ENCODE measurements at places on chromosomes 3 and 15.

DNA sequence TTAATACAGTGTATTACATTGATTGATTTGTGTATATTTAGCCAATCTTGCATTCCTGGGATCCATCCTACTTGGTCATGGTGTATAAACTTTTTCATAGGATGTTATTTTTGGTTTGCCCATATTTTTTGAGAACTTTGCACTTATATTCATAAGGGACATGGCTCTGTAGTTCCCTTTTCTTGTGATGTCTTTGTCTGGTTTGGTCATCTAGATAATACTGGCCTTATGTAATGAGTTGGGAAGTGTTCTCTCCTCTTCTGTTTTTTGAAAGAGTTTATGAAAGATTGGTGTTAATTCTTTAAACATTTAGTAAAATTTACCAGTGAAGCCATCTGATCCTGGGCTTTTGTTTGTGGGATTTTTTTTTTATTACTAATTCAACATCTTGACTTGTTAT is 9.6 kb downstream of the CHST13 start:
- DNase-seq, result no peak

- no peak for DNase-seq
Observed at GRCh38 chr15:42121021-42121420, 26.7 kb upstream of the PLA2G4D start.

DNA sequence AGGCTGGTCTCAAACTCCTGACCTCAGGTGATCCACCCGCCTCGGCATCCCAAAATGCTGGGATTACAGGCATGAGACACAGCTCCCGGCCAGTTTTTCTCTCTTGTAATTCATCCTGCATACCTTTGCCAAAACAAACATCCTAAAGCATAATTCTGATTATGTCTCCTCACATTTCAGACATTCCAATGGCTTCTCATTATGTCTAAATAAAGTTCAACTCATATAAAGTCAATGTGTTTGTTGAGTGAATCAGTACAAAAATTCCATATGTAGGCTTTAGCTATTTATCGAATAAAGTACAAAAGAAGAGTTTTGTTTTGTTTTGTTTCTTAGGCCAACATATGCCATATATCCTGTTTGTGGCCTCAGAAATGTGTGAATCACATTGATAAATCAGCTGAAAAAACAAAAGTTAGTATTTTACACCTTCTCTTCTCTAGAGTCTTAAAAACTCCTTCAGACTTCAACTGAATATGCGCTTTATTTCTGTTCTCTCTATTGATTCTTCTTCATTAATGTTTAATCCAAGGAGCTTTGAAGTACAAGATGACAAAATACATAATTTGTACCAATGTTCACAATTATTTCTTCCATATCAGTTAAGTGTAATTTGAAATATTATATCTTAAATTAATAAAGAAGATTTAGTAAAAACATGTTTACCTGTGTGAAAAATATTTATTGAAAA is 165.8 kb downstream of the MECOM start:
- no peak for DNase-seq

GRCh38 chr3:45055411-45056143 is 29.5 kb downstream of the CLEC3B start:
- no peak for DNase-seq

DNA sequence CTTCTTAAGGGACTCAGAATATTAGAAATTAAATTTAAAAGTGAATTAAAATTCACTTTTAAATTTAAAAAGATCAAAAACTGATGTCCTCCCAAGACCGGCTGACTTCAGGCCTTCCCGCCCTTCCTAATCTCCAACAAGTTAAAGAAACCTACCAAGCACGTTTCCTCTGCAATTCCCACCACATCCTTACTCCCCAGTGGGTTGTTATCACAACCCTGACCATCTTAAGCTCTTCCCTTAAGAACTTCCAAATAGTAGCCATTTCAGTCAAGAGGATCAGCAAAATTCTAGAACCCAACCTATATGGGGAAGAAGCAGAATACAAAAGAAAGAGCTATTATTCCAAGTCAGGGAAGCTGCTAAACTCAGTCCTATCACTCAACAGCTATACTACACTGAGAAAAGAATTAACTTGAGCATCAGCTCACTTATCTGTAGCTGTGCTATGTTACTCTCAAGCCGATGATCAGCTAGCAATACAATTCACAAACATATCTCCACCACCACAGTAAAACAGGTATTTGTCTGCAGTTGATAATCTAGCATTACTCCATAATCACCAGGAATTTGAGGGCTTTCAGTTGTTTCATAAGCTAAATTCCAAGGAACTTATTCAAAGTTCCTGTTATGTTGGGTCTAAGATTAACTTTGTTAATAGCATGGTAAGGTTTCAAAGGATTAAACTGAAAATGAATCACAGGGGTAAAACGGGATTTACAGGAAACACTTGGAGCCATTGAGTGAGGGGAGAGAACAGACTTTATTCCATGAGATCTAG is 14.3 kb downstream of the ABCC5 start:
- no peak for DNase-seq

DNA sequence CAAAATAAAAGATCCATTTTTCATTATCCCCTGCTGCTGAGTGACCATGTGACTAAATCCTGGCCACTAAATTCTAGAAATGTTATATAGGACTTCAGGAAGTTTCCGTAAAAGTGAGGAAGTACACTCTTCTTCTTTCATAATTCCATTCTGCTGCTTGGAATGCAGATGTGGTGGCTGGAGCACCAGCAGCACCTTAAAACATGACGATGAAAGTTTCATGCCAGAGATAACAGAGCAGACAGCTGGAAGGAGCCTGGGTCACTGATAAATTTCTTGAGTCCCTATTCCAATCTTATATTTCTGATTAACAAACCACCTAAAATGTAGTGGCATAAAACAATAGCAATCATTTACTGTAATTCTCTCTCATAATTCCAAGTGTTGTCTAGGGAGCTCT is 238.7 kb downstream of the TBL1XR1 start:
- DNase-seq, result no peak

DNA sequence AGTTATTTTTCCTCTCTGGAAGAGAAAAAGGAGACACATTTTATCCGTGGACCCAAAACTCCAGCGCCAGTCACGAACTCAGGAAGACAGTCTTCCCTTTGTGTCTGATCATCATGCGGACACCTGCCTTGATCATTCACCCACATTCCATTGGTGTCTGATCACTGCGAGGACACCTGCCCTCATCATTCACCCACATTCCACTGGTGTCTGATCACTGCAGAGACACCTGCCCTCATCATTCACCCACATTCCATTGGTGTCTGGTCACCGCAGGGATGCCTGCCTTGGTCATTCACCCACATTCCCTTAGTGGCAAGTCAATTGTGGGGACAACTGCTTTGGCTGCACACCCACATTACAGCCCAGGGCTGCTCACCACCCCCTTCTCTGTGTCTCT is 148.9 kb downstream of the ROBO1 start:
- DNase-seq, result no peak

DNA sequence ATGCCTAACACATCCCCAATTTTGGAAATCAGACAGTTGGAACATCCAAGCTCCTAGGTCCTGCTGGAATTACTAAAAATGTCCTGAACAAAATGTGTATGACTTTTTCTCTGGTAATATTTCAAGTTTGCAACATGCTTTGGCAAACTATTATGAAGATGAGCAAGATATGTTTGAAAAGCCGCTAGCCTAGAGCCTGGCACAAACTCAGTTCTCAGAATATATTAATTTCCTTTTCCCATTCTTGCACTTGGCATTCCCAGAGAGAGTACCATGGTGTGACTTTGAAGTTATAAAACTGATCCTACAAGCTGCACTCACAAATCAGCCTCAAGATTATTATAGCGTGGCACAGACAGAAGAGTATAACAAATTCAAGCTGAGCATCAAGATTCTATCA is 1031.1 kb downstream of the NTRK3 start:
- no peak for DNase-seq

GRCh38 chr3:178522200-178523052 is 13.8 kb upstream of the KCNMB2 start:
- no peak for DNase-seq

DNA sequence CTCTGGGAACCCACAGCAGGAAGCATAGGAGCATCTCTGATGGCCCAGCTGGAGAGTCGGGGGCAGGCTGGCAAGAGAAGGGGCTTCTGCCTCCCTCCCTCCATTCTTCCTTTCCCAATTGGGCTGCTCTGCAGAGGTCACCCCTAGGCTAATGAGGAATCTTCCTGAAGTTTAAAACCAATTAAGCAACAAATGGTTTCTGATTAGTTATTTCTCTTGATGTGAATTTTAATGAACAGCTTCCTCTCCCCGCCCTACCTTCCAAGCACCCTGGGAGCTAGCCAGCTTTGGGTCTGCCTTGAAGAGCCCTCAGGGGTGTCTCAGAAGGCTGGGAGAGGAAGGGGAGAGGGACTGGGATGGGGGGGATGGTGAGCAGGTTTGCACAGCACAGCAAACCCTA is 24.6 kb upstream of the HCN4 start:
- no peak for DNase-seq

GRCh38 chr3:157122116-157122515 is 37.8 kb downstream of the CCNL1 start:
- no peak for DNase-seq

DNA sequence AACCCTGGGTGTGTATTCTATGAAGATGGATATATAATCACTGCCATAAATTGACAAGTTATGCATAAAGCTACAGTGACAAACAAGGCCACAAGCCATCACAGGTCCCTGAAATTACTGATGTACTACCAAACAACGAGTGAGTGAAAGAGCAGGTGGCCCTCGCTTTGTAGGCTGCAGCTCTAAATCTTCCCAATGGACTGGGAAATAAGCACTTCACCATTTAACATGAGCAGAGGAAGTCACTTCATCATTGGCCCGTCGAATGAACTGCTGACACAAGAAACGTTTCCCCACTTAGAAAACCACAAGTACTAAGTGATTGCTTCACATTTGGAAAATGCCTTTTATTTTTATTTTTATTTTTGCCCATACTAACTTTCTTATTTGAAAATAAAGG is 218.0 kb downstream of the ZNF385D start:
- DNase-seq, result no peak
